ENCODE measurements at places on chromosomes 5 and 9.

DNA sequence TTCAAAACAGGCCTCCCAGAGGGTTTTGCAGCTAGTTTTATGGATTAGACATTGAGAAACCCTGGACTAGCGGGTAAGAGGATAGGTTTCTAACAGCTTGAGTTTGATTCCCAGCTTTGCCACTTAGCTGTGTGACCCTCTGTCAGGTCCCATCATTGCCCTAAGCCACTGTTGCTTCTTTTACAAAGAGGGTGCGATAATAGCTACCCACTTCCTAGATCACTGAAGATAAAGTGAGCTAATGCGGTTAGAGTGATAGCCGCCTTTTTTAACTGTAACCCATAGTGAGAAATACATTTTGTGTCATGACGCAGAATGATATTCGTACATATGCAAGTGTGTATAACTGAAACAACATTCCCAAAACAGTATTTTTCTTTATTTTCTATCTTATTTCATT lies 40.3 kb downstream of the CSF1R start:
- DNase-seq = no peak

- no peak for DNase-seq
These were observed 112.3 kb downstream of the SLC28A3 start for GRCh38 chr9:84228130-84228720.

- DNase-seq = no peak
These were observed 65.6 kb upstream of the CD180 start for GRCh38 chr5:67262206-67262605.

DNA sequence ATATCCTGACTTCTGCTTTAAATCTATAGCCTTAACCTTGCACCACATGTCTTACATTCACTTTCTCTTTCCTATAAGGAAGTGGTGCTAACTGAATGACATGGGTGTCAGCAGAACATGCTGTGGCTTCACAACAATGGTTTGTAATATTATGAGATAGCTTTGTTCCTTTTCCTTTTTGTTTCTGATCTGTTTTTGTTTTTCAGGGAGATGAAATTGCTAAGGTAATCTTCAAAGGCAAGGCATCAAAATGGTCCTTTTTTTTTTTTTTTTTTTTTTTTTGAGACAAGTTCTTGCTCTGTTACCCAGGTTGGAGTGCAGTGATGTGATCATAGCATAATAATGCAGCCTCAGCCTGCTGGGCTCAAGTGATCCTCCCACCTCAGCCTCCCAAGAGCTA lies 53.6 kb upstream of the RANBP6 start:
- no peak for DNase-seq

GRCh38 chr5:115050866-115051265 lies 118.8 kb downstream of the TRIM36 start:
- DNase-seq = no peak

DNA sequence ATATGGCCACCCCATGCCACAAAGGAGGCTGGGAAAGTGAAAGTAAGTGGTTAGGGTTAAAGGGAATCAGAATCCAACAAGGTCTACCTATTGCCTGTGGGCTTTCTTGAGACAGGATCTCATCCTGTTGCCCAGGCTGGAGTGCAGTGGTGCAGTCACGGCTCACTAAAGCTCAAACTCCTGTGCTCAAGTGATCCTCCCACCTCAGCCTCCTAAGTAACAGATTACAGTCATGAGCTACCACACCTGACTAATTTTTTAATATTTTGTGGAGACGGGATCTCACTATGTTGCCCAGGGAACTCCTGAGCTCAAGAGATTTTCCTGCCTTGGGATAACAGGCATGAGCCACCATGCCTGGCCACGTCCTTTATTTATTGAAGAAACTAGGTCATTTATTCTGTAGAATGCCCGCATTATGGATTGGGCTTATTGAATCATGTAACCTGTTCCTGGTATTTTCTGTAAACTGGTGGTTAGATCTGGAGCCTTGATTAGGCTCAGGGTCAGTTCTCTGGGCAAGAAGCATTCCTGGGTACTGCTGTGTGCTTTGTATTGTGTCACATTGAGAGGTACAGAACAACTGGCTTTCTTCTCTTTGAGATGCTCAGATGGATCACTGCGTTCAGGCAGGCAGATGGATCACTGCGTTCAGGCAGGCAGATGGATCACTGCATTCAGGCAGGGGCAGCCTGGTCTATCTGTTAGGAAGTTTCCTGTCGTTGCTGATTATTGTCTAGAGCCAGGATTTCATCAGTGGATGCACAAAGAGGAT lies 41.6 kb downstream of the ERGIC1 start:
- DNase-seq = no peak

- no peak for DNase-seq
These were observed 25.3 kb downstream of the DAP start for GRCh38 chr5:10735569-10736276.

DNA sequence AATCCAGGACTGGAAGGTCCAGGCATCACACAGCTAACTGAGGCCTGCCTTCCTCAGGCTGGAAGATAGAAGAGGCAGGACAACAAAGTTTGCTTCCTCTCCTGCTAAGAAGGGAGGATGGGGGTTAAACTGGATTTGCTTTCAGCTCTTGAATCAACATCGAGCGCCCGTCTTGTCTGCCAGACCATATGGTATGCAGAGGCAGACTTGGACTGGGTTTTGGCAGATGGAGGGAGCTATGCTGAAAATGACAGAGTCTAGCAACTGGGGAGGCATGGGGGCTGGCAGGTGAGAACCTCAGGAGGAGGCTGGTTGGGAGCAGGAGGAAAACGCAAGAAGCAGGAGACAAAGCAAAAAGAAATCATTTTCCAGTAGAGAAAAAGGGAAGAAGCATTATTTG lies 289.5 kb upstream of the IL12B start:
- DNase-seq = no peak

DNA sequence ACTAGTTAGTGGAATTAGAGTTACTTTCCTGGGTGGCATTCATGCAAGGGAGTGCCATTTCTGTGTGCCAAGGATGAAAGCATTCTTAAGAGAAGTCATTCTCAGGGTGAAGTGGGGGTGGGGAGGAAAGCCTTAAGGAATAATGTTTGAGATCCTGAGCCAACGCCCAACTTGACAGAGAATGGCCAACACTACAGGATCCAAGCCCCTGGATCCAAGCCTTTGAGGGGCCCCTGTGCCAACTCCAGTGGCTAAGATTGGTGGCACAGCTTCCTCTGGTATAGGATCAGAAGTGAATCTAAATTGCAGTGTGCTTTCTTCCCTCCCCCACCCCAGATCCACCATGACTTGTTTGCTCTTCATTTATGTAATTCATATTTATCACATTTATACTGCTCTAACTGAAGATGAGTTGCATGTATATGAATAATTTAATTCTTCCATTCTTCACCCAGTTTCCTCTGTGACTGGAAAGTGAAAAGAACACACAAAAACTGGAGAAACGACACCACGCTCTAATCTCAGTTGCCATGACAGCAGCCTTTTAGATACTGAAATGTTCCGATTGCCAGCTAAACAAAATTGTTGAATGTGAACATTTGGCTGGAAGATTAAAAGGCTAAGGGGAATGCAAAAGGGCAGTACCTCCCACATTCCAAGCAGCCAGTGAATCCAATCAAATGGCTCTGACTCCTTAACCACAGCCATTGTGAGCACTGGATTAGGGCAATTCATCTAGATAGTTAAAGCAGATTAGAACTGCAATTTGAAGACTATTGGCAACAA lies 4.5 kb downstream of the ZNF608 start:
- no peak for DNase-seq

Data from NCI-H2081 treated with DMSO at 0.1 percent for 48 hours (cell line).